ENCODE measurements at places on chromosomes 5 and 9.

- DNase-seq = no peak
Measured at GRCh38 chr5:170219615-170220014, 13.2 kb upstream of the C5orf58 start.

- DNase-seq = no peak
Measured at GRCh38 chr5:125961150-125961549, 462.1 kb upstream of the GRAMD2B start.

GRCh38 chr5:170070556-170071412, 34.9 kb upstream of the FOXI1 start:
- DNase-seq = peak; percentile 10

- no peak for DNase-seq
Measured at GRCh38 chr5:10733426-10733825, 27.6 kb downstream of the DAP start.

GRCh38 chr9:20512106-20512505, 110.2 kb downstream of the MLLT3 start:
- no peak for DNase-seq

- DNase-seq = no peak
Measured at GRCh38 chr9:135605238-135605781, 34.0 kb downstream of the GLT6D1 start.

DNA sequence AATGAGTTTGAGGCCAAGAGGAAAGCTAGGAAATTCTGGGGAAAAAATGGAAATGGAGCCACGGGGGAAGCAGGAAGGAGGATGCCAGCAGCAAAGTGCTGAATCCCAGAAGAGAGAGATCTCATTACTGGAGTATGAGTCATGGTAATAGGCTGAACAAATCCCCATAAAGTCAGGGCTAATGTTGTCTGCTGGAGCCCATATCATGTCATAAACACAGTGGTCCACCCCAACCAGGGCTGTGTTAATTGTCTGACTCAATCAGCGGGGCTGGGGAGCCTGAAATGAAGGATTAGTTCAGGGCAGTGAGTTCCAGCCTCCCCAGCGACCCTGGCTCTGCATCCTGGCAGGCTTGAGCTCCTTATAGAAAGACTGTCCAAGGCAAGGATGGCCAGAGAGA, 68.8 kb downstream of the TLR4 start:
- no peak for DNase-seq

GRCh38 chr5:133460172-133460758, 152.1 kb downstream of the FSTL4 start:
- DNase-seq = no peak

DNA sequence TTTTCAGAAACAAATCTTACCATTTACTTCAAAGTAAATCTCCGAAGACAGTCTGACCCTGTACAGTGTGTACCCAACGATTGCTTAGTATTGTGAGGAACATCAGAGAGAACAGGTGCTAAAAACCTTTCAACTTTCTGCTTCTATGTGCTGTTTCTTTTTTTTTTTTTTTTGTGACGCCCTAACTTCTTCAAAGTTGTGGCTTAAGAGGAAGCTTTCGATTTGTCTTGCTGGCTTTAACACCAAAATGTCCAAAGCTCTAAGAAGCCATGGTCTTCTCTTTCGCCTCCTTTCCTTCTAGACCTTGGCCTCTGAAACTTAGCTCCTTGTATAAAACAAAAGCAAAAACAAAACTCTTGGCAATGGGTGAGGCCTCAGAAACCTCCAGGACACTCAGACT, 1.2 kb downstream of the TNFSF8 start:
- DNase-seq = no peak

GRCh38 chr5:371811-372555, 50.5 kb downstream of the AHRR start:
- DNase-seq = no peak

DNA sequence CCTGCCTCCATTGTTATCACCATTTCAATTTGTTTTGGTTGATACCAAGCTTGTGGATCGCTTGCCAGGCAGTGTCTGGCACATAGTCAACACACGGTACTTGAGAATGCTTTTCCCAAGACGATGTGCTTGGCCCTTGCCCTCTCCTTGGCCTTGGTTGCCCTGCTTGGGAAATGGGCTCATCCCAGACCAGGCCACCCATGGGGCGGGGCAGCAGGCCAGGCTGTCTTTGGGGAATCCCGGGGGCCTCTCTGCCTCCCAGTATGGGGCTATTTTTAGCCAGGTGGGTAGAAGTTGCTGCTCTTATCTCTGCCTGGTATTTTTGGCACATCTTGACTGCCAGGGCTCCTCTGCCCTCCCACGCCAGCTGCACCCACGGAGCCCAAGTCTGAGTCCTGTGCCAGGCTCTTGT, 49.9 kb downstream of the LMX1B start:
- no peak for DNase-seq

DNA sequence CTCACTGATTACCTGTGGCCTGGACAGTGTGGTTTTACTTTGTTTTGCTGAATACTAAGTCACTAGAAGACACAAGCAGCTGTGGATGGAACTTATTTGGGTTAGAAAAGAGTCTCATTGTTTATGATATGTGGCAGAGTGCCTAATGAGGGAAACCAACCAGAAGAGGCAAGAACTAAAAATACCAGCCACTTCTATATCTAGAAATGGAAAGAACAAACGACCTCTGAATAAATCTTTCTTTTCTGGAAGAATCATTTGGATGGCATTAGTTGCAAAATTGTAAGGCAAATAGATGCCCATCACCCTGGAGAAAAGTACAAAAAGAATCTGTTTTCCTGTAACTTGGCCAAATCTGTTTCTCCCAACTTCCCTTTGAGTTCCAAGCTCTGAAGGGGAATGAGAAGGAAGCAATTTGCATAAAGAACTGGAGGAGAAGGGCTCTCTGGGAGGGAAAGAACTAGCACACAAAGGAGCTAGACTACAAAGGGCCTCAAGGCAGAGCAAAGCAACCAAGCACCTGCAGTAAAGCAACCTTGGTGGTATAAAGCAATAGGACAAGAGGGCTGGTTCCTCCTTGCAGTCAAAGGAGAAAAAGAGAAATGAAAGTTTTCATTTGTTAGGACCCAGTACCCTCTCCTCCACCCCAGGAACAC, 455.4 kb downstream of the CAAP1 start:
- DNase-seq = no peak

DNA sequence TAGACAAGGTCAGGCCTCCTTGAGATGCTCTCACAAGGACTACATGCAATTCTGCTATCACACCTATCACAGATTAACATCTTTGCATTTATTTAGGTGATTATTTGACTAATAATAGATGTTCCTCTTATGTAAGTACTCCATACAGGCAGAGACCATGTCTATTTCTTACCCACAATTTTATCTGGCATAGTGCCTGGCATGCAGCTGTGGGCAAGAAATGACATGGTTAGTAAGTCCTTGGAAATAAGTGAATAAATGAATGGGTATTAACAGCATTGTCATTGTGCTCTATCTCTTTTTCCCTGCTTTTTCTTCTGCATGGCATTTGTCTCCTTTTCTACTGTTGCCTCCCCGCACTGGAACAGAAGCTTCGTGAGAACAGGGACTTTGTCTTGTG, 49.4 kb downstream of the SLC22A5 start:
- DNase-seq = no peak

DNA sequence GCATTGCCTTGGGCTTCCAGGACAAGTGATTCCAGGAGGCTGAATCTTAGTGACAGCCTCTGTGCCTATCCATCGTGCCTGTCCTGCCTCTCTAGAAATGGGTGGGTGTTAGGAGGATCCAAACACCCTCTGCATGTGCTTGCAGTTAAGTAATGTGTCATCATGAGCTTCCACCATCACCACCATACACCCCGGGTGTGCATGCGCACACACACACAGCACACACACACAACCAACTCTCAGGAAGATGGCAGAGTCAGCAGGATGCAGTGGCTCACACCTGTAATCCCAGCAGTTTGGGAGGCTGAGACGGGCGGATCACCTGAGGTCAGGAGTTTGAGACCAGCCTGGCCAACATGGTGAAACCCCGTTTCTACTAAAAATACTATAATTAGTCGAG, 22.8 kb upstream of the CERCAM start:
- no peak for DNase-seq

GRCh38 chr5:109701792-109702191, 12.1 kb downstream of the MAN2A1 start:
- DNase-seq = no peak

DNA sequence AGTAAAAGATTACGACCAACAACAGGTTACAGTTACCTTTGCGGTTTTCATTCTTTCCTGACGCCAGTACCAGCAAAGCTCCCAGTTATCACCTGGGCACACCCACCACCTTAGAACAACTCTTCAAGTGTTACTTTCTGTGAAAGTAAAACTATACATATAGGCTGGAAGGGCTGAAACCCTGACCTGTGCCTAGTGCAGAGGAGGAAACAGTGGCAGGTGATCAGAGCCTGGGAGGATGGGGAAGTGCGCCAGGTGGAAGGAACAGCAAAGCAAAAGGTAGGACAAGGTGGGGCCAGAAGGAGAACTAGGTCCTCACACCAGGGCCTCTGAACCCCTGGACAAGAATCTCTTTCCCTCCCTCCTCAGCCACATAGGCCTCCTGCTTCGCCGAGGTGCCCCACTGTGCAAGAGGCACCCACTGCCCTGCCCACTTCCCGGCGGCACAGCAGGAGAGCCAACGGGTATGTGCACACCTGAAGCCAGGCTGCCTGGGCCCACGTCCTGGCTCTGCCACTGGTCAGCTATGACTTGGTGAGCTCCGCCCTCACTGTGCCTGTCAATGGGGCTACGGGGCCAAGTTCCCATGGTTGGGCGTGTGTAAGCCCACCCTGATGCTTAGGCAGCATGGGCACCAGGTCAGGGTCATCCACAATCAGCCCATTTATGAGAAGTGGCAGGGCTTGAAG, 26.9 kb downstream of the BICD2 start:
- DNase-seq = no peak

DNA sequence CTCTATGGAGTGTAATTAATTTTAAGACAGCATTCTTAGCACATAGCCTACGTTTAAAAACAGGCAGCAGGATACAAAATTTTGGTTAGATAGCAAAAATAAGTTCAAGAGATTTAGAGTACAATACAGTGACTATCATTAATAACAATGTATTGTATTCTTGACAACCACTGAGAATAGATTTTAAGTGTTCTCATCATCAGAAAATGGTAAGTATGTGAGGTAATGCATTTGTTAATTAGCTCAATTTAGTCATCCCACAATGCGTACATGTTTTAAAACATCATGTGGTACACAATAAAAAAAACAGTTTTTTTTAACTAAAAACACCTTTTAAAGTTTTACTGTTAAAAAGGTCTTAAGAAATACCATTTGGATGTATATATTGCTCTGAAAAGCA, 94.2 kb downstream of the MUSK start:
- no peak for DNase-seq

DNA sequence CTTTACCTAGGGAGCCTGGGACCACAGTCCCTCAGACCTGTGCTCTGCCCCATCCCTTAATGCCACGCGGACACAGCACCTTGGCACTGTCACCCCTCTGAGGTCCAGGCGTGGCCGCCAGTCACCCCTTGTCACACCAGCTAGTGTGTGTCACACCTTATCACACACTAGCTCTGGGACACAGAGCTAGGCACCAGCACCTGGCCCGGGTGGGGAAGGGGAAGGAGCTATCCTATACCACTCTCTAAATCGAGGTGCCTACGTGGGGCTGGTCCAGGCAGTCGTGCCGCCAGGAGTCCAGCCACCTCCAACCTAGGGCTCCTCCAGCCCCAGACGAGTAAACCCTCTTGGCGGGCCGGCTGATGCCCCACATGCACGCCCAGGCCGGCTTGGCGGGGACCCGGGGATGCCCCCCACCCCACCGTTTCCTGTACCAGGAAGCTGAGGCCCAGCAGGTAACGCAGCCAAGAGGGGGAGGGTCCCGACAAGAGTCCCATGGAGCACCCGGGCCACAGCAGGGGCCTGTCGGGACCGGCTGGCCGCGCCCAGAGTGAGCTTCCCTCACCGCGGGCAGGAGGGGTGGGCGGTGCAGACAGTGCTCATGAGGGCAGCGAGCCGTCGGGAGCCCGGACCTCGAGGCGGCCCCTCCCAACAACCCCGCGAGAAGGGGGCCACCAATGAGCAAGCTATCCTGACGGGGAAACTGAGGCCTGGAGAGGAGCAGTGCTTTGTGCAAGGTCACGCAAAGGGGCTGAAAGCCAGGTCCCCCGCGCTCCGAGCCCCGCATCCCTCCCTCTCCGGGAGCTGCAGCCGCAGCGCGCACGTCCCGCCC, 550 bp downstream of the CORO2A start:
- no peak for DNase-seq

DNA sequence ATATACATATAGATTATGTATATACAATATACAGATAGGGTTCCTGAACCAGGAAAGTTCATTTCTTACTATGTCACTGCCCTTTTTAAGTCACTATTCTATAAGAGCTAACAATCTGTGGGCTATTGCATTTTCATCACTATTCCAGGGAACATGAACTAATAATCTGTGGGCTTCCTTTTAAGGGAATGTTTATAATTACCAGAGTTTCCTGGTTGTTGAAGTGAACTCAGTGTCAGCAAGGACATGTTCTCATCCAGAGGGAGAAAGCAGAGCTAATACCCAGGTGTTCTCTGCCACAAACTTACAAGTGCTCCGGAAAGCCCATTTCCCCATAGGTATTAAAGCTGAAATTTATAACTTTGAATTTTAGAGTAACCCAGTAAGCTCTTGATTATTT, 69.6 kb downstream of the CWC27 start:
- no peak for DNase-seq

DNA sequence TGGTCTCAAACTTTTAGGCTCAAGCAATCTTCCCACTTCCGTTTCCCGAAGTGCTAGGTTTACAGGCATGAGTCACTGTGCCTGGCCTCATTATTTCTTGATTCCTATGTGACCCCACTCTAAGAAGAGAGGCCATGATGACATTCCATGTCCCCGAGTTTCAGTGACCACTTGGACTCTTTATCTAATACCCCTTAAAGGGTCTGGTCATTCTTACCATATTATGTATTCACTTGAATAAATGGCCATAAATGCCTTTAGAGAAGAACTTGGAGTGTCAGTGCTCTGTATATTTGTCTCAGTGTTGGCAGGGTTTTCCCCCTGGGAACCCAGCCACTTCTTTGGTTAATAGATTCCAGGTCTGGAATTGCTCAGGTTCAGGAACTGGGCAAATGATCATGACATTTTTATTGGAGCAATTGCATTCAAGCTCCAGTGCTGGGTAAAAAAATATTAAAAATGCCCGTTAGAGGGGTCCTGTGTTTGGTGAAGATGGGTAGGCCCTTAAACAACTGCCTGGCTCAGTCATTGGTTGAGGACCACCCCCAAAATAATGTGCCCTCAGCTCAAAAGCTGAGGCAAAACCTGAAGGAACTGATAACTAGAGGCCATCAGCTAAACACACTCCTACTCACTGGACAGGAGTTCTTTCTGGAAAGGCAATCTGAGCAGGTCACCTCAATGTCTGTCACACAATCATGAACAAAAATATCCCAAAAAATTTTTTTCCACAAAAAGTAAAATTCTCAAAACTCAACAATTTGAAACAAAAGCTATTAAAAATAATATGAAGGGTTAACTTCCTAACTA, 186.6 kb upstream of the ZNF608 start:
- DNase-seq = no peak

- DNase-seq = no peak
Measured at GRCh38 chr5:132376694-132377641, 7.5 kb downstream of the SLC22A5 start.

DNA sequence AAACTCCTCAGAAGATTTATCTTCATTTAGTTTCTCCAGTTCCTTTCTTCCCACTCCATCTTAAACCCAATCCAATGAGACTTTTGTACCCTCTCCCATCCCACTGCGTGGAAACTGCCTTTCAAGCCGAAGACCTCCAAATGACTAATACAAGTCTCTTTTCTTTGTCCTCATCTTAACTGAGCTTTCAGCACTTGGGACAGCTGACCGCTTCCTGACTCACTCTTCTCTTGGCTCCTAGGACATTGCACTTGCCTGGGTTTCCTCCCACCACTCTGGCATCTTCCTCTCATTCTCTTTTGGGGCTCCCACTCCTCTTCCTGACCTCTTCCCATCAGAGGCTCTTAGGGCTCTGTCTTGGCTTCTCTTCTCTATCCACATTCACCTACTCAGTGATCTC, 243.7 kb downstream of the HSPA4 start:
- no peak for DNase-seq

All from NK-92 treated with Interleukin-12 subunit alpha and Interleukin-12 subunit beta, amount 100 ng/mL, for 24 hours (cell line).